PC-3 (cell line): ENCODE measurements at places on chromosomes 12 and 14. TPM values are rescaled to one million over a fixed set of nuclear protein-coding genes. Genes with fewer than 3 reads are reported as not detected.

GRCh38 chr14:61109288-61109687, 128.2 kb downstream of the SLC38A6 start:
- no peak for DNase-seq

DNA sequence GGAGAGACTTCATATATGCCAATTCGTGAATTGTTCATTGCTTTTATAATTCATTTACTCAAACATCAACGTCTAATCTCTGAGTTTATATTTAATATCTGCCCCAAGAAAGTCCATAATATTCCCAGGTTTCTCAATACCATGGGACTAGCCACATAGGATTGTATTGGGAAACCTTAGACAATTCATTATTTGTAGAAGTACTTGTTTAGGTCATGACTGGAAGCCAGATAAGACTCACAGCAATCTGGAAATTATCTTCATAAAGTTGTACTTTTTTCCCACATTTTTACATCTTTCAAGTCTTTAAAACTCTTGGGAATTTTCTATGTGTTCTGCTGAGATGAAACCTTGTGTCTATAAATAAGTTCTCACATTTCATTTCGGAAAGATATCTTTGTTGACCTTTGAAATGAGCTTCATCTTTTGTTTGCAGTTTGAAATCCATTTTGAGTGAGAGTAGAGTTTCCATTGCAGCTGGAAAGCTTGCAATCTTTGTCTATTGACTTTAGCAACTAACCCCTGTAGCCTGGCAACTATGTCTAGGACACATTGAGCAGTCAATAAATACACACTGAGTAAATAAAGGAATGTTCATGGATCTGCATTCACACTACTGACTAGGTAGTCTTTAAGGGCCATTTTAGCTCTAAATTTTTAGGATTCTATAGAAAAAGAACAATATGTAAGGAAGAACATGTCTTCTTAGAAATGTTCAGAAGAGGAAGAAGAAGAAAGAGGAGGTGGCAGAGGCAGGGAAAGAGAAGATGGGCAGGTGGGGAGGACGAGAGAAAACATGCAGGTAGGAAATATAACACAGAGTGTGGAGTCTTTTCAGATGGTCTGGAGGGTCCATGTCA, 154.4 kb downstream of the LRIG3 start:
- peak; percentile 38 for DNase-seq

- DNase-seq = no peak
These were observed 424.0 kb upstream of the GARIN6 start for GRCh38 chr12:99223579-99223978.

DNA sequence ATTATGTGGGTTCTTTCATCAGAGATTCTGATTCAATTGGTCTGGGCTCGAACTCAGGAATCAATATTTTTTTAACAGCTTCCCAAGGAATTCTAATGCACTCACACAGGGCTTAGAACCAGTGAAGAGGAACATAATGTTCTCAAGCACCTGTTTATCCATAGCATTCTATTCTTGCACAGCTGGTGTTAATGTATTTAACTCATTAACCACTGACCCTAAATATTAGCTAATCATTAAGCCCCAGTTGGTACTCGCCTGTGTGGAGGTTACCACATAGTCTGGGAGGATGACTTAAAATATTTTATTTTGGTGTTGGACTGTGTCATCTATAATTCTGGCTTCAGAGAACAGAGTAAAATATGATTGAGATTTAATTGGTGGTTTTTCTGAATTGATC, 45.3 kb downstream of the LRP6 start:
- DNase-seq = no peak

DNA sequence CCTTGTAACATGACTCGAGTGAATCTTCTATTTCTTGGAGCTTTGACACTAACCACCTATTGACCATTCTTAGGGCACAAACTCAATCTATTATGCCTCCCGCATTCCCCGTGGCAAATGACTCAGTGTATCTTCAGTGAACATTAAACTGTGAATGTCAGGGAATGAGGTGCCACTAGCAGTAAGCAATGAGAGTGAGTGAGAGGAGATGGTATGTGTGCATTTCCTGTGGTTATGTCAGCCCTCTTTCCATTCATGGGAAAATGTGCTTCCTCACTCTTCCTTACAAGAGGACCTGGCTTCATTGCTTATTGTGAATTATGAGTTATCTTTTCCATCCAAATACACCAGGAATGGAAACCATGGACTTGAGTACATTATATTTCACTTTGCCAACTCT, 229.2 kb downstream of the EMP1 start:
- peak; percentile 71 for DNase-seq

DNA sequence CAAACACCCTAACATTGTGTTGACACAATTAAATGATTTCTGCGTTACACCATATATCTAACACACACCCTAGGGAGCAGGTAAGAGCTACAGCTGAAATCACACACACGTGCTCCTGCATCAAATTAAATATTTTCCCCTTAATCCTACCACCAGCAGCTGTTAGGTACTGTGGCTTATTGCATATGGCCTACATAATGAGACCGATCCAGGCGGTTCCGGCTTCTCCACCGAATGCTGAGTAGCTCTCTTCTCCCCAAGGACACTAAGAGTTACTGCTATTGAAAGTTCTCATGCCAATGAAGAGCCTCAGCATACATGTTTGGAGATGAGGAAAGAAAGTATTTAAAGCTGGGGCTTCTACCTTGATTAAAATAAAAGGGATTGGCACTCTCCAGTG, 472.2 kb upstream of the STXBP6 start:
- DNase-seq = no peak

GRCh38 chr12:15778126-15778525, 11.1 kb downstream of the EPS8 start:
- no peak for DNase-seq

DNA sequence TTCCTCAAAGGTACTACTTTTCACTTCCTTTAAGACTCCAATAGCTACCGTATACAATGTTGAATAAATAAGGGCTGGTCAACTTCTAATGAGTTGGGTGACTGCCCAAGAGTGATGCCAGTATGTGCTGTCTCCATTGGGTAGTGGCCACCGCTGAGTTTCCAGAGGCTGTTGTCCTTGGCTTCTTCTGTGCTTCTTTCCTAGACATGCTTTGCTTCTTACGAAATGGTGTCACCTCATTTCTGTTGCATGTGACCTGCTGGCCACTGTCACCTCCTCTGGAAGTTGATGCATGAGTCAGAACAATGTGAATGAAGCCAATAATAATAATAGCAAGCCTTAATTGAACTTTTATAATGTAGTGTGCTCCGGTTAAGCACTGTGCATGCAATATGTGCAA, 7.5 kb upstream of the NID2 start:
- peak; percentile 93 for DNase-seq

DNA sequence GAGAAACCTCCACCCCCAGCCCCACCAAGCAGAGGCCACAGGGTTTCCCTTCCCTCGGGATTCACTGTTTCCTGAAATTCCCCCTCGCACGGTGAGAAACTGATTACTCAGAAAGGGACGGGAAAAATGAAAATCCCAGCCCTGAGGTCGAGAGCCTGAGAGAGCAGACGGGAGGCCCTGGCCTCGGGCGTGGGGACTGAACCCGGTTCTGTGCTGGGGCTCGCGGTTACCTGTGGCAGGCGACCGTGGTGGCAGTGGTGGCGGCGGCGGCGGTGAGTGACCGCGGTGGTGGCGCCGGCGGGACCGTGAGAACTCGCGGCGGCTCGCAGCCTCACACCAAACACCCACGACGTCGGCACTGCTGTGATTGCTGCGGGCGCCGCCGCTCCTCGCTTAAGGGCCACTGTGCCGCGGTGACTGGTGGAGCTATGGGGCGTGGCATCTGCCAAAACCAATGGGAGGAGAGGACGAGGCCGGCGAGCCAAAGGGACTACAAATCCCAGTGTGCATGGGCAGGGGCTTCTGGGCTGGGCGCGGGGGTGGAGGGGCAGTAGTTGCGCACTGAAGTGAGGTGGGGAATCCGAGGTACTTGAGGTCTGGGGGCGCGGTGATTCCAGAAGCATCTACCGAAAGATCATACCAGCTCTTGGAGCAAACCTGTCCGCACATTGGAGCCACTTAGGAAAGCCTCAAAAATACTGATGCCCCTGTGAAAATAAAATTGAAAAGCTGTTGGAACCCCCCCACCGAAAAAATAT, at the start of gene LGMN:
TSS of gene LGMN (minus strand) at position 369 of the 758 bp plus-strand sequence. CDS start 15,841 bp downstream, outside the sequence.
- peak; percentile 92 for DNase-seq

DNA sequence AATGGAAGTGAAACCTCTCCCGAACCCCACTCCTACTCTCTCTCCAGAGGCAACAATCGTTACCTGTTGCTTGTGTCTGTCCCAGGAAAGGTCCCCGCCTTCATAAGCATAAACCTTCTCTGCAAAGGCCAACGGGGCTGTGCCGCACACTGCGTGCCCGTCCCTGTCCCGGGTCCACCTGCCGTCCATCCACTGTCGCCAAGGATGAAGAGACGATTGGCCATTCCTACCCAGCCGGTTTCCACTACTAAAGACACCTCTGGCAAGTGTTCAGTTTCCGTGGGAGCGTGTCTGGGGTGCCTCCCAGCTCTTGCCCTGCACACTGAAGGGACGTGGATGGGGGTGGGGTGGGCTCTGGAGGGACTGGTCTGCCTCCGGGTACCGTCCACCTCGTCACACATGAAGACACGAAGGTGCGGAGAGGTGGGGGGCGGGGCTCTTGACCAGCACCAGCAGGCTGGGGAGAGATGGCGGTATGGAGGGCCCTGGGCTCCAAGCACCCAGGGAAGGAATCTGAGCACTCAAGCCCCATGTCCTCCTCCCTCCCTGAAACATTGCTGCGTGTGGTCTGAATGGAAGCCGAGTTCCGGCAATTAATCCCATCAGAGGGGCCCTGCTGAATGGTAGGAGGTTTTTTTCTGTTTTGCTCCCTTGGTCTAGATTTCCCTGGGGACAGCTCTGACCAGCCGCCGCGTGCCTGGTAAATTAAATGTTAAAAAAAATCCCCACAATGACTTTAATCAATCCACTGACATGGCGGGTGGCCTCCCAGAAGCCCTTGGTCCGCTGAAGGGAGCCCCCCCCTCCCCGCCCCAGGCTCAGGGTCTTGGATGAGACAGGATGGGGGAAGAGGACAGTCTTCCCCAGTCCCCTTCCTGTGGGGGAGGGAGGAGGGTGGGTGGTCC, 4.1 kb upstream of the KIF26A start:
- DNase-seq = no peak

DNA sequence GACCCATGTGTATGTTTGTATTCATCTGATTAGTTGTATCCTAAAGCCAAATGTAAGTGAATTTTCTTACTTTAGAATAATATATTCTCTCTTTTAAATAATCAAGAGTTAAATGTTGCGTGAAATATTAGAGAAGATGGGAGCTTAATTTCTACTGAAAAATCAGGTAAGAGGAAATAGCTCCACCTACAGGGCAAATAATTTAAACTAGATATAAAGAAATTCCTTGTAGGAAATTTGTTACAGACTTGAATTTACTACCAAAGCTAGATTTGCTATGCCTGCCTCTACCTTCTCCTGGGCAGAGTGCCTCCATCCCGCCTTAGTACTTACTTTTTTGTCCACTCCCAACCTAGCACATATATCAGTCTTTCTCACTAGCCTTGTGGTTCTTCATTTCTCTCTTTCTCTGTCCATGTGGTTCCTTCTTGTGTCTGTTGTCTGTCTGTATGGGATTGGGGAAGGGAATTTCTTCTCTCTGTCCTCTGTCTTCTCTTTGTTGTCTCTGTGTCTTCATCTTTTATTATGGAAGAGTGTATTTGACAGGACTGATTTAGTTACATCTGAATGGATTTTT, 44.7 kb downstream of the PALS1 start:
- DNase-seq = peak; percentile 86

- peak; percentile 43 for DNase-seq
These were observed 4.0 kb downstream of the RBM19 start for GRCh38 chr12:113961921-113962710.

DNA sequence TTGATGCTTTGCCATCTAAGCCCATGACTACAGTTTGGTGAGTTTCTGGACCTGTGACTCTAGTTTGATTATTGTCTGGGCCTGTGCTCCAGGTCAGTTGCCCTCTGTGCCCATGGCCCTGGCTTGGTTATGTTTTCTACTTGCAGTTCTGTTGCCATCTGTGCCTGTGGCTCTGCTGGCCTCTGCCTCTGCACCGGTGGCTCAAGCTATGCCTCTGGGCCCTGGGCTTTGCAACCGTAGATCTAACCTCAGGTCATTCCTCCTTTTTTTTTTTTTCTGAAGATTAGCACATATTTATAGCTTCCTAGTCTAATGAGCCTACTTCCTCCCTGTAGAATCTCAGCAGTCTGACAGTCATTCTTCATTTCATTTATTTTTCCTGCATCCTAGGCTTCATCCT, 161.2 kb downstream of the CCDC91 start:
- DNase-seq = no peak

- DNase-seq = no peak
These were observed 51.6 kb upstream of the OR4E1 start for GRCh38 chr14:21725250-21725649.

DNA sequence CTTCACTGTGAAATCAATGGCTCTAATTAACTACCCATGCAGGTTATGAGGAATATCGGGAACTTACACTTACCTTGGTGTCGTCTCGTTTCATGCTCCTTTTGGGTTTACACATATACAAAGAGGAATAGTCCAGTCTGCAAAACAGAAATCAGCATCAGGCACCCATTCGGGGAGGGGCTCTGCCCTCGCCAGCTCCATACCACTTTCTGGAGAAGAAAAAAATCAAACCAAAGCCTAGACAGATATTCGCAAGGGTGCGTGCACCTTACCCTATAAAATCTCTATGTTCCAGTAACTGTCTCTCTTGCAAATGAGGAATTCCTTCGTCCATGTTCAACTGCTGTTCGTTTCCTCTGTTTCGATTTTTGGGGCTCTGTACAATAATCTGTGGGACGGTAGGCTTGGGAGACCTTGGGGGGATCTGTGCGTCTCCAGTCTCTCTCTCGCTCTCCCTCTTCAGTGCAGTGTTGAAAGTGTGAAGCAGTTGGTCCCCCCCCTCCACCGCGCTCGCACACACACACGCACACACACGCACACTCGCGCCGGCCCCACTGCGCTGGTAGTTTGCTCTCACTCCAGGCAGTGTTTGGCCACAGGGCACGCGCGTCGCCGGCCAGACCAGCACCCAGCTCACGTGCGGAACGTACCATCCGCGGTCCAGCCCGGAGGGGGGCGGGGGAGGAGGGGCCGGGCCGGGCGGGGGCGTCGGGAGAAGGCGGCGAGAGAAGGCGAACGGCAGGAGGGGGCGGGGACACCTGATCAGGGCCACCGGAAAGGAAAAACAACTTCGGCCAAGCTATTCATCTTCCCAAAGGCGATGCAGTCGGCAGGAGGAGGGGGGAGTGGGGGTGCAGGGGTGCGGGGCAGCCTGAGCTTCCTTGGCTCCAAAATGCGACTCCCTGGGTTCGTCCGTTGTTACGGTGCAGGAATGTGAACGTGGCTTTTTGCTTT, at the start of gene BHLHE41:
TSS of gene BHLHE41 (minus strand) at position 592 of the 954 bp plus-strand sequence. CDS start at position 334, 258 bp downstream.
- peak; percentile 93 for DNase-seq

Gene CFAP251
- total RNA-seq = 3.2 and 11.5 TPM in 2 replicates

Gene MYH6
- total RNA-seq = not detected in 2 replicates

Gene PKP2
- 12.7 TPM in 2 replicates for total RNA-seq

Gene TMEM229B
- total RNA-seq = not detected in 2 replicates

Gene KLRG1
- 0.15 TPM in 1 of 2 replicates, not detected in the other for total RNA-seq

Gene OR4E2
- not detected in 2 replicates for total RNA-seq

Gene GLS2
- 4.0 and 7.3 TPM in 2 replicates for total RNA-seq
